ENCODE measurements at places on chromosomes 7 and 10.

DNA sequence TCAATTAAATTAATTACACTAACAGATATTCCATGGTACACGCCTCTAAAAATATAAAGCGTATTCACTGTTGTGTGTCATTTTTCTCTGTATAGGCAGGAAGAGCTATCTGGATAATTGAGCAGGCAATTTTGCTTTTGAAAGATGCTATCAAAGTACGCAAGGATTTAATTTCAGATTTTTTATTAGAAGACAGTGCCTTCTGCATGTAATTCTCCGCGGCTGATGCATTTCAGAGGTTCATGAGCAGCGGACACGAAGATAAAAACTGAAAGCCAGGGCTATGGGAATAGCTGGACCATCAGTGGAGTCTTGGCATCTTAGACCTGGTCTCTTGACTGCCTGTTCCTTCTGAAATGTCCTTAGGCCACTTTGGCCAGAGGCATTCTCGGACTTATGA lies 35.7 kb upstream of the SDK1 start:
- DNase-seq, result no peak

DNA sequence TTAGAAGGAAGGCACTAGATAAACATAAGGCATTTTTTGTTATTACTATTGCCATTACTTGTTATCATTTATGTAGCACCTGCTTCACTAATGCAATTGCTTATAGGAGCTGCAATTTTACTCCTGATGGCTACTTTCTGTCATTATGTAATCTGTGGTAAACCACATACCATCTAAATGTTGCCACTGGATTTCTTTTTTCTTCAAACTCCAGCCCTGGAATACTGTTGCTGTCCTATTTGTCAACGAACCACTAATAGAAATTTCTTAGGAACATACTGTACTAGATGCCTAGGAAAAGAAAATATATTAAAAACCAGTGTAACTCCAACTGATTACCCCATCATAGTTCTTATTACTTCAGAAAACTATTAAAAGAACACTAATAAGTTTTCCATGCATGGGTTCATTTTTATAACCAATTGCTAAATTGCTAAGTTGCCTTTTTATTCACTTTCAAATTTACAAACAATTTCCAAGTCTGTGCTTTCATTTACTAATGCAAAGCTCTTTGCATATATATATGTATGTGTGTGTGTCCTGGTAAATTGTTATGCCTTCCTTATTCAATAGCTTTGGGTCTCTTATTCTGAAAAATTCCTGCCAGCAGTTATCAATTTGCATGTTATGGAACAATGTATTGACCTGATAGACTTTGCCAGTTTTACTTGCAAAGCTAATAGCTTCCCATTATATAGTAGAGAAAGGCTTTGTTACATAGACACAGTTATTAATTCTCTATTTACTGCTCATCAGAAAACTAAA lies 287.4 kb downstream of the EXOC4 start:
- no peak for DNase-seq

DNA sequence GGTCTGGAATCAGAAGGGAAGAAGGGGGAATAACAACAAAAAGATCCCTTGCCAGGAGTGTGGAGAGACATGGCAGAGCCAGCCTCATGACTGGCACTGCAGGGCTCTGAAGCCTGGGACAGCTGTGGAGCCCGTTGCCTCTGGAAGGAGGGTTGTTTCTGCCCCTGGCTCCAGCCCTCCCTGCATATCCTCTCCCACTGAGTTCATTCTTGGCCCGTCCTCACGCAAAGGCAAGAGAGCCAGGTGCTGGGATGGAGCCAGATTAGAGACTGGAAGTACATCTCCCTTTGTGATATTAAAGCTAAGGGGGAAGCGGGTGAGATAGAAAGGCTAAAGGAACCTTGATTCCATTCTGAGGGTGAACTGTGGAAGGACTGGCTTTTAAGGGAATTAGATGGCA lies 141.5 kb upstream of the NPVF start:
- DNase-seq, result no peak

GRCh38 chr7:91372323-91372722 lies 108.1 kb downstream of the FZD1 start:
- DNase-seq, result no peak

DNA sequence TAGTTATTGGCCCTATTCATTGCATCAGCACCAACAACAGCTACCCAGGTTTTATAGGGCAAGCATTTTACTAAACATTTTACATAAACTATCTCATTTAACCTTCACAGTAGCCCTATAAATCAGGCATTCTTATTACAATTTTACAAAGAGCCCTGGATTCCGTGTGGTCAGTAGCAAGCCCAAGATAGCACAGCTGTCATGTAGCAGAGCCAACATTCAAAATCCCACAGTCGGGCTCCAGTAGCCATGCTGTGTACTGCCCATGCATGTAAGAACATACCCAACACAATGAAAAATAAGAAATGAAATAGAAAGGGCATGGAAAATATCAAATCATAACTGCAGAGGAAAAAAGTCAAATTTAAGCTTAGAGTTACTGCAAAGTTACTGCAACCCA lies 102.3 kb downstream of the NPSR1 start:
- no peak for DNase-seq

- peak; percentile 84 for DNase-seq
Measured at GRCh38 chr10:86521678-86522509, at the start of gene WAPL. Gene WAPL (minus strand): TSS chr10:86521792. CDS start chr10:86518069, 3,723 bp downstream.

GRCh38 chr7:100900978-100901377 lies 5.3 kb upstream of the ACHE start:
- no peak for DNase-seq

- no peak for DNase-seq
Measured at GRCh38 chr7:158054081-158054480, 533.5 kb downstream of the PTPRN2 start.
